ENCODE measurements at places on chromosomes 6 and 20.
A peak's percentile ranks its signal among the peaks of the same experiment; 100 is the strongest.

DNA sequence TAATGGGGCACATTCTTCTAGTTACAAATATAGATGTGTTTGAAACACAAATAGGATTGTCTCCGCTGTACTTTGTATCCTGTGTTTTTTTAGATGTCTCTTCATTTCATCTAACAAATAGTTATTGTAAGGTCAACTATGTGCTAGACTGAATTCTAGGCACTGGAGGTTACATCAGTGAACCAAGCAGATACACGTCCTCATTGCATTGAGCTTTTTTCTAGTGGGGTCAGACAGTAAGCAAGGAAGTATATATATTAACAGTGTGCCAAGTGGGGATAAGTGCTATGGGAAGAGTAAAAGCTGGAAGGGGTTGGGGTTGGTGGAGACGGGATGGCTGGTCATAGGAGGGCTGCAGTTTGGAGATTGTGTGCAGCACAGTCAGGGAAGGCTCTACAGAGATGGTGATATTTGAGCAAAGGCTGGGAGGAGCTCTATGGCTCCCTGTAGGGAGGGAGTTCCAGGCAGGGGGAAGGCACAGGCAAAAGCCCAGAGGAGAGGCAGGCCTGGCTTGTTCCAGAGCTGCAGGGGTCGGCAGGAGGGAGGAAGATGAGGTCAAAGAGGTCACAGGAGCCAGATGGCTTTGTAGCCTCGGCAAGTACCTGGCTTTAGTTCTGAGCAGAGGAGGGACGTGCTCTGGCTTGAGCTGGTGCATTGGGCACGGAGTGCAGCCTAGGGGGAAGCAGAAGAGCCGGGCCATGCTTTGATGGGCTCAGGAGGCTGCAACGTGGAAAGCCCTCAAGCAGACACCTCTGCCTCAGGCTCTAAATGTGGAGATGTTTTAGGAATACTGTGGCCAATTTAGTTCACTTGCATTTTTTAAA lies 152.3 kb downstream of the ZDHHC14 start:
- no peak for DNase-seq

DNA sequence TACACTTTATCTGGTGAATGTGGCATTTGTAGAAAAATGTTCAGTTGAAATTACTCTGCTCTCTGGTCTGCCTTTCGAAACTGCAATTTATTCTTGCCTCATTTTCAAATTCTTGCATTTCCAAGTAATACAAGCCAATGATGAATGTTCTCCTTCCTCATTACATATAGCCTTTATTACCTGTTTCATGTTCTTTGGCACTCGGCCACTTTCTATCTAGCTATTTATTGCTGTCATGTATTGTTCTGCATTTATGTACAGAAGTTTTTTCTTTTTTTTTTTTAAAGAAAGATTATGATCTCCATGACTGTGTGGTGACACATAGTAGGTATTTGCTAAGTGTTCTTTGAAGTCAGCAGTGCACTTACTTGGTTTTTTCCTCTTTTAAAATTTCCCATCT lies 261.4 kb downstream of the ZFAND3 start:
- DNase-seq = no peak

DNA sequence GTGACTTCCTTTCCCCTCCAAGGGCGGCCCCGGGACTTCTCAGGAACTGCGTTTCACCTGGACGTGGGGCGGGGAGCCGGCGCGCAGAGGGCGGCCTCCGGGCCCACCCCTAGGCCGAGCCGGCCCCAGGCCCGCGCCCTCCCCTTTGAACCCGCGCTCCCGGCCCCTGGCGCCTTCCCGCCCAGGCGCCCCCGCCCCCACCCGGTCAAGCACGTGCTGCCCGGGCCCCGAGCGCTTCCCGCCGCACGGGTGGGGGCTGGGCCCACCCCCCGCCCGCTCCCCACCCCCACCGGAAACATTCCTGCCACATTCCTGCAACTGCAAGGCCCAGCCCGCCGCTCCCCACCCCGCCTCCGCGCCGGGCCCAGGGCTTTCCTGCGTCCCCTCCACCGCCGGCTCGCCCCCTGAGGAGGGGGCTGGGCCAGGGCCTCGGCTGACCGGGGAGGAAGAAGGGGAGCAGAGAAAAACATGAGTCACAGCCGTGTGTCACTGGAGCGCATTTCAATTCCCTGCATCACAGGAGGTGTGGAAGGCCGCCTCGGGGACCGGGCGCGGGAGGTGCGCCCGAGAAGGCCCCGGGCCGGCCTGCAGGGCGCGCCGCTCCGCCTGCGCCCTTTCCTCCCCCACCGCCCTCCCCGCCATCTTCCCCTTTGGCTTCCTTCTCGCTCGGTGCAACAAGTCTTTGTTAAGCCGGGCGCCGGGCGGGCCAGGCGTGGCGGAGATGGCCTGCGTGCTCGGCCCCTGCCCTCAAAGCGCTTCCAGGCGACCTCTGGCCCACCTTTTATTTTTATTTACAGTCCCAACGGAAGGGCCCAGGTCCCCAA lies 1.2 kb upstream of the HMGA1 start:
- no peak for DNase-seq

DNA sequence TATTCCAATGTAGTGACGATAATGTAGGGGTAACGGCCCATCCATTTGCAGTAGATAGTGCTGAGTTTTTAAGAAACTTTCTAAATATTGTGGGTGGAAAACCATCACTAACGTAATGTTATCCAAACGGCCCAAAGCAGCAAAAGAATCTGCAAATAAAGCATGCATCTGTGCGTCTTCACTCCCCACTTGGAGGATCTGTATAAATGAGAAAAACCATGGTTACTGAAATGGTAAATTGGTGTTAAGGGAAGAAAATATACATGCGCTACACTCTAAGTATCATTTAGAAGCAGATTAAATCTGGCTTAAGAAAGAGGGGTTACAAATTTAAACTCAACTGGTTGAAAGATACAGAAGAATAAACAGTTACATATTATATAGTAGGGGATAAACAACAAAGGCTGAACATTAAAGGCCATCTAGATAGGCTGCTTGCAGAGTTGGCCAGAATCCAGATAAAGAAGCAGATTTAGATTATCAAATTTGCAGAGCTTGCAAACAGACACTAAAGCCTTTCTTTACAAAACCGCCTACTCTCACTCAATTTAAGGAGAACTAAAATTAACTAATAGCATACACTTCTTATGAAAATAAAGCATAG lies 93.3 kb downstream of the SESN1 start:
- no peak for DNase-seq

GRCh38 chr6:26183581-26184366 lies 96.5 kb downstream of the HFE start:
- no peak for DNase-seq

- DNase-seq = no peak
Measured at GRCh38 chr20:55538261-55538908, 466.9 kb downstream of the CBLN4 start.

DNA sequence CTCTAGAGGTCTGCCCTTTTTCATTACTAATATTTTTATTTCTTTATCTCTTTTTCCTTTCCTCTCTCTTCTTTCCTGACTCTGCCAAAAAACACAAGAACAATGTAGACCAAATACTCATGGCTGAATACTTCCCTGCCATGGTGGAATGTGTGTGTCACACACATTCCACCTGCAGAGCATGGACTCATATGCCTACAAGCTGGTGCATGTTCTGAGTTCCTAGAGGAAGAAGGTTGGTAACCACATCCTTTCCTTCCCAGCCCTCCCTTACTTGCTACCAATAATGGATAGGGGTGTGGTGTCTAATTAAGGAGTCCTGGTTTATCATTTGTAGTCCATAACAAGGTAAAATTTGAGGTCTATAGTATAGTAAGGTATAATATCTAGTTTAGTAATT lies 15.2 kb upstream of the CST9L start:
- DNase-seq = no peak

DNA sequence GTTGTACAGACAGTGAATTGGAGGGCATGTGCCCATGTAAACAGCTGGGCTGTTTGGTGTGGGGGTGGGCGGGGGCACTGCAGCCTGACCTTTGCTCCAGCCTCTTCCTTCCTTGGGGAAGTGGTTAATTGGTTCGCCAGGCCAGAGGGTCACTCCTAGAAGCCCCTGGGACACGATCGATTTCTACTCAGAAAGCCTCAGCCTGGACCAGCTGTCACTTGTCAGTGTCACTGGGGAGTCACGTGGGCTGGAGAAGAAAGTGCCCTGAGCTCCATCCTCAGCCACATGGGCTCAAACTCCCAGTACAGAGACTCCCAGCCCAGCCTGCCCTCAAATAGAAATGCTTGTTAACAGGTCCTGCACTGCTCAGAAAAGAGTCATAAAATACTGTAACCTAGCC lies 423.8 kb upstream of the SULF2 start:
- DNase-seq = no peak

DNA sequence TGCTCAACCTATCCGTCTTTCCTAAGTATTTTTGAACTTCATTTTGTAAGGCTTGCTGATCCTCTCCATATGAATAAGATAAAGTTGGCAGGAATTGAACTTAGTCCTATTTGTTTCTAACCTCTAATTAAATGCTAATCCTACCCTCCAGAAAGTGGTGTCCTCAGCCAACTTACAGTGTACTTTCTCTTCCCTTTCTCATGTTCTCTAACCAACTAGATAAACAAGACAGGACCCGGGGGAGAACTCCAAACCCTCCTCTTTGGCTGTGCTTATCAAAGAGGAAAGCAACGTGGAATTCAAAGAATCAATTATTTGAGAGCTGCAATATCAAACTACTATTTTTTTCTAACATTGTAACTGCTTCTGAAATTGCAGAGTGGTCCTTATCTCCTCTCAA lies 56.5 kb upstream of the NRSN1 start:
- DNase-seq = no peak

DNA sequence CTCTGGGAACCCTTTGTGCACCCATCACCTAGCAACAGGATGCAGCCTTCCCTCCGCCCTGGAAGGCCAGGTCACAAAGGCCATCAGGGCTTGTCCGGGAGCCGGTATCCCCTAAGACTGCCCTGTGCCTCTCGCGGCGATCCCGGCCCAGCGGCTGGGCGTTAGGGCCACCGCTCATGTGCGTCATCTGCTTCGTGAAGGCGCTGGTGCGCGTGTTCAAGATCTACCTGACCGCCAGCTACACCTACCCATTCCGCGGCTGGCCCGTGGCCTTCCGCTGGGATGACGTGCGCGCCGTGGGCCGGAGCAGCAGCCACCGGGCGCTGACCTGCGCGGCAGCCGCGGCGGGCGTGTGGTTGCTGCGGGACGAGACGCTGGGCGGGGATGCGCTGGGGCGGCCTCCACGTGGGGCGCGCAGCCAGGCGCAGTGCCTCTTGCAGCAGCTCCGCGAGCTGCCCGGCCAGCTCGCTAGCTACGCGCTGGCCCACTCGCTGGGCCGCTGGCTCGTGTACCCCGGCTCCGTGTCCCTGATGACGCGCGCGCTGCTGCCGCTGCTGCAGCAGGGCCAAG lies at the start of gene ABHD16B:
ABHD16B (plus strand) TSS at position 134 of the 570 bp plus-strand sequence; CDS start at position 177, 43 bp downstream.
- no peak for DNase-seq

- DNase-seq = no peak
Measured at GRCh38 chr20:53346335-53346648, 247.3 kb downstream of the ZNF217 start.

DNA sequence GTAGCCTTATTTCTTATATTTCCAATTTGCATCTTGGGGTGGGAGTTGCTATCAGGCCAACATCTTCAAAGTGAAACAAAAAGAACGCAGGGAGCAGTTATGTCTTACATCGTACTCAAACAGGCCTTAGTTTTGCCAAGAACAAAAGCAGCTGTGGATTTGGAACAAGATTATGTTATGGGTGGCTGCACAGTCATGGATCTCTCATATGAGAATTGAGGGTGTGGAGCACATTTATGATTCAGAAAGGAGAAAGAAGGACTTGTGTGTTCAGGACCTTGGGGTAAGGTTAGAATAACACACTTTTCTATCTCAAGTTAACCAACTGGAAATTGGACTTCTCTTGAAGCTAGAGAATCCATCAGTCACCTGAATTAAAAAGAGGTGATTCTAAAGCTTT lies 259.9 kb downstream of the FOXA2 start:
- DNase-seq = no peak

DNA sequence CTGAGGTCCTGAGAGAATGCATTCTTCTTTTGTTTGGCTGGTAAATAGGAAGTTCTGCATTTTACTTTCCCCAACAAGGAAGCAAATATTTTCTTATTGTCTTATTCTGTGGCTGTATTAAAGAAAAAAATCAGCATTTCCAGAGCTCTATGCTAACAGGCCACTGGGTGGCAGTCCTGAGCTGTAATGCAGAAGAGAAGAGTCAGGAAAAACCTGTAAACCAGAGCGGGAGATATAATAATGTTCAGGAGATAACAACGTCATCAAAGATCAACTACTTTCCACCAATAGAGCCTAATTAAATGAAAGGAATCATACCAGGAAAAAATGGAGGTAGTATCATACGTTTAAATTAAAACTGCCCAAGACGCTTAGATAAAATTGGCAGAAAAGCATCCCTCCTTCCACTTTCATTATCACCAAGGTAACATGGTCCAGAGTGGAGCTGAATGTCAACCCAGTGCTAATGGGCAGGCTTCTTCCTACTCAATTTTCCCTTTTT lies 55.6 kb upstream of the CARMIL1 start:
- peak; percentile 15 for DNase-seq

- no peak for DNase-seq
Measured at GRCh38 chr6:34343806-34344205, 48.7 kb downstream of the NUDT3 start.

GRCh38 chr20:12180107-12180661 lies 262.5 kb downstream of the BTBD3 start:
- no peak for DNase-seq

DNA sequence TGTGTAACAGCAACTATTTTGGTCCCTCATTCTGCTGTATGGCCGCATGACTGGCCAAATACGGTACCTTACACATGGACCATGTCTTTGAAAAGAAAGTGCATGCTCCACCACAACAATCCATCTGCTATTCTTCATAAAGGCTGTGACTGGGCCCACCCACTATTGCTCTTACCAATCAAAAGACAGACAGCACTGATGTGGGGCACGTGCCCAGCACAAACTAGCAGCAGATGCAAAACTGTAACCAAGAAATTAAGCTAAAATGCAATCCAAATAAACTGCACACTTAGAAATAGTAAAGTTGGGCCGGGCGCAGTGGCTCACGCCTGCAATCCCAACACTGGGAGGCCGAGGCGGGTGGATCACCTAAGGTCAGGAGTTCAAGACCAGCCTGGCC lies 20.5 kb downstream of the MDN1 start:
- DNase-seq = no peak

GRCh38 chr6:31947864-31948263 lies 2.0 kb downstream of the CFB start:
- no peak for DNase-seq

- DNase-seq = no peak
Measured at GRCh38 chr6:40436685-40437604, 150.2 kb downstream of the LRFN2 start.

GRCh38 chr6:5525209-5525608 lies 263.9 kb downstream of the FARS2 start:
- no peak for DNase-seq

GRCh38 chr20:45047581-45048119 lies 53.3 kb downstream of the KCNS1 start:
- DNase-seq = no peak

GRCh38 chr6:11410539-11411307 lies 126.8 kb upstream of the TMEM170B start:
- DNase-seq = no peak

- DNase-seq = no peak
Measured at GRCh38 chr6:2589171-2589661, 161.5 kb downstream of the MYLK4 start.

GRCh38 chr6:27684264-27685211 lies 211.6 kb upstream of the ZNF184 start:
- no peak for DNase-seq

- no peak for DNase-seq
Measured at GRCh38 chr6:30998785-30999184, 11.5 kb upstream of the MUC22 start.

- DNase-seq = no peak
Measured at GRCh38 chr6:21137700-21138335, 455.7 kb upstream of the SOX4 start.

- DNase-seq = no peak
Measured at GRCh38 chr6:29426654-29427053, 11.9 kb downstream of the OR12D1 start.

Data from NCI-H2107 (cell line).